ENCODE measurements at places on chromosomes 13 and 19. TPM values are rescaled to one million over a fixed set of nuclear protein-coding genes. Genes with fewer than 3 reads are reported as not detected.

The ZNF534 gene
- not detected for total RNA-seq

The OR7D2 gene
- total RNA-seq = not detected

The ZNF320 gene
- 7.7 TPM for total RNA-seq

The MEIOSIN gene
- not detected for total RNA-seq

The RASAL3 gene
- total RNA-seq = not detected

GRCh38 chr19:9848762-9849161 is 13.6 kb downstream of the PIN1 start:
- H3K27ac ChIP-seq = no peak overlapping the region
- no peaks in the 10 kb centered on the region for H3K27me3 ChIP-seq
- H3K4me3 ChIP-seq = no peak overlapping the region
- H3K4me1 ChIP-seq = peaks cover 5% of the 10 kb centered on the region
- peaks cover 13% of the 10 kb centered on the region for H3K36me3 ChIP-seq

- no peaks in the 10 kb centered on the region for H3K27me3 ChIP-seq
- H3K27ac ChIP-seq = no peak overlapping the region
- no peaks in the 10 kb centered on the region for H3K36me3 ChIP-seq
These were observed 12.9 kb downstream of the NHLRC3 start for GRCh38 chr13:39051157-39051556.

DNA sequence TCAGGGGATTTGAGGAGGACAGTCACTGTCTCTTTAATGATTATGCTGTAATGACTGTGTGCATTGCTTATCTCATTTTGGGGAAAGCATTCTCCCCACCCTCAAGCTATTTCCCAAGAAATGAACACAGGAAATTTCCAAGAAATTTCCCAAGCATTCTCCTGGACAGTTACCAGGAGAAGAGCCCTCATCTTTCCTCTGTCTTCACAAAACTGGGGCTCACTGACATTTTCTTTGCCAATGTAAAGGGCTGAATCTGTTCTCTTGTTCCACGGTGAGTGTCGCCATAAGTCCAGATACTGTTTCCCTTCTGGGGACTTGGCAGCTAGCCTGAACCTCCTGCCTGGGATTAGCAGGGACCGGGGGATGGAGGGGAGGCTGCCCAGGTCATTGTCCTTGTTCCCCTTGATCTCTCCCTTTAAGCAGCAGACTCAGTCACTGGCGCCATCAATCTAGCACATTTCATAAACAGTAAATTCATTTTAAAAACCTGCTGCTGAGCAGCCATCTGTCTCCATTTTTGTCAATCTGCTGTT is 172.8 kb downstream of the DNAJC15 start:
- no peaks in the 10 kb centered on the region for H3K4me1 ChIP-seq
- H3K4me3 ChIP-seq = no peak overlapping the region
- no peak overlapping the region for H3K27ac ChIP-seq
- H3K36me3 ChIP-seq = no peaks in the 10 kb centered on the region
- no peak for DNase-seq

DNA sequence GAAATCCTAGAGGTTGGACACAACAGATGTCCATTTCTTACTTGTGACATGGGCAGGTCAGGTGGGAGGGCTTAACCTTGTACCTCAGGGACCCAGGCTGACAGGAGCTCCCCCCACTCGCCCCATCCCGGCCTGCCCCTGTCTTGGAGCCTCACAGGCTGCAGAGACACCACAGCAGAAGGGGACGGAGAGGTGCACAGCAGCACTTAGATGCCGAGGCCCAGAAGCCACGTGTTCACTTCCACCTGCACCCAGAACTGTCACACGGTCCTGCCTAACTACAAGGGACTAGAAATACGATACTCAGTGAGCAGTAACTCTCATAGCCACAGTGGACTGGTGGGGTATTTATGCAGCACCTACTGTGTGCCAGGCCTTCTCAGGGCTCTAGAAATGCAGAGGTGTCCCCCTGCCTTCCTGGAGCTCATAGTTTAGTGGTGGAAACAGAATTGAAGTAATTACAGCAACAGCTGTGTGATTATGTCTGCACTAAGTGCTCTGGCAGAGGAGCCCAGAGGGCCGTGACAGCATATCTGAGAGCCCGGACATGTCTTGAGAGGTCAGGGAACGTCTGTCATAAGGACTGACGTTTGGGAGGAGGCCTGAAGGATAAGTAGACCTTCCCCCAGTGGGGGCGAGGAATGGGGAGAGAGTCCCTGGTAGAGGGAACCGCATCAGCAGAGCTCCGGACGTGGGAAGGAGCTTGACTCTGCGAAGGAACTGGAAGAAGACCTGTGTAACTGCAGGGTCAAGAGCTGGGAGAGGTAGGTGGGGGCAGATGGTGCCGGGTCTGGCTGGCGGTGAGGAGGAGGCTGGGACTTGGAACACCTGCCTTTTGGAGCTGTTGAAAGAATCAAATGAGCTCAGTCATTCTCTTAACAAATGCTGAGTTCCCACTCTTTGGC is 130.0 kb downstream of the SIPA1L3 start:
- no peak for DNase-seq
- peaks cover 7% of the 10 kb centered on the region for H3K4me1 ChIP-seq
- H3K4me3 ChIP-seq = no peak overlapping the region
- H3K36me3 ChIP-seq = peaks cover 2% of the 10 kb centered on the region
- no peak overlapping the region for H3K27ac ChIP-seq
- H3K27me3 ChIP-seq = no peaks in the 10 kb centered on the region

- H3K4me1 ChIP-seq = peaks cover 13% of the 10 kb centered on the region
- no peaks in the 10 kb centered on the region for H3K36me3 ChIP-seq
- DNase-seq = peak; percentile 13
- H3K27ac ChIP-seq = peak overlapping the region; percentile 31
- no peaks in the 10 kb centered on the region for H3K27me3 ChIP-seq
These were observed 233.3 kb upstream of the NBEA start for GRCh38 chr13:34708566-34709313.

DNA sequence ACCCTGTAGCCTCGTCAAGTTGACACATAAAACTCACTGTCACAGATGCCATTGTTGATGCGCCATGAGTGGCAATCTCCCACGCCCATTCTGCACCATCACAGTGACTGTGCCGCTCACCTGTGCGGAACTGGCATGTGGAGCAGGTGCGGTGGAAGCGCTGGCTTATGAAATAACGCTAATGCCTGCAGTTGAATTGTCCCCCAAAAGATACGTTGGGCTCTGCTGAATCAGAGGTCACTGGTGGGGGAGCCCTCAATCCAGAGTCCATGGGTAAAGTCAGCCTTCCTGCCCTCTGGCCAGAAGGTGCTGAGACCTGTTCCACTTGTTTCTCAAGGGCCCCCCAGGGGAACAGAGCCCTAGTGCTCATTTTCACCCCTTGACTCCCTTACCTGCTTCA is 2.9 kb upstream of the ARHGEF7 start:
- no peak for DNase-seq
- peaks cover 79% of the 10 kb centered on the region for H3K27me3 ChIP-seq
- H3K27ac ChIP-seq = no peak overlapping the region
- H3K4me3 ChIP-seq = no peak overlapping the region
- no peaks in the 10 kb centered on the region for H3K36me3 ChIP-seq
- peaks cover 3% of the 10 kb centered on the region for H3K4me1 ChIP-seq

DNA sequence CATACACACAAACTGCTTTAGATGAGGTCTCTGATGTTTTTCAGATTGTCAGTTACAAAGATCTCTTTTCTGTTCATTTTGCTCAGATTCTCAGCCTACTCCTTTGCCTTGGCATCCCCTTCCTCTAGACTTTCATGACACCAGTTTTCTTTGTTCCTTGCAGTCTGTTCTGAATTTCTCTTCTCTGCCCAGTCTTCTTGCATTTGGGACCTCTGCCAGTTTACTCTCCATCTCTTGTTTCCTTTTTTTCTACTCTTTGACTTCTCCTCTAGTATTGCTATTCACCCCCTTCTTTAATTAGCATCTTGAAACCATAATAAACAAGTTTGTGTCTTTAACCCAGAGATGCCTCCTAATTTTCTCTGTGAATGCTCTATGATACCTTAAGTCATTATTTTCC is 26.1 kb downstream of the EDNRB start:
- no peak overlapping the region for H3K4me3 ChIP-seq
- no peak overlapping the region for H3K27ac ChIP-seq
- no peak for DNase-seq
- H3K36me3 ChIP-seq = no peaks in the 10 kb centered on the region
- no peaks in the 10 kb centered on the region for H3K27me3 ChIP-seq

DNA sequence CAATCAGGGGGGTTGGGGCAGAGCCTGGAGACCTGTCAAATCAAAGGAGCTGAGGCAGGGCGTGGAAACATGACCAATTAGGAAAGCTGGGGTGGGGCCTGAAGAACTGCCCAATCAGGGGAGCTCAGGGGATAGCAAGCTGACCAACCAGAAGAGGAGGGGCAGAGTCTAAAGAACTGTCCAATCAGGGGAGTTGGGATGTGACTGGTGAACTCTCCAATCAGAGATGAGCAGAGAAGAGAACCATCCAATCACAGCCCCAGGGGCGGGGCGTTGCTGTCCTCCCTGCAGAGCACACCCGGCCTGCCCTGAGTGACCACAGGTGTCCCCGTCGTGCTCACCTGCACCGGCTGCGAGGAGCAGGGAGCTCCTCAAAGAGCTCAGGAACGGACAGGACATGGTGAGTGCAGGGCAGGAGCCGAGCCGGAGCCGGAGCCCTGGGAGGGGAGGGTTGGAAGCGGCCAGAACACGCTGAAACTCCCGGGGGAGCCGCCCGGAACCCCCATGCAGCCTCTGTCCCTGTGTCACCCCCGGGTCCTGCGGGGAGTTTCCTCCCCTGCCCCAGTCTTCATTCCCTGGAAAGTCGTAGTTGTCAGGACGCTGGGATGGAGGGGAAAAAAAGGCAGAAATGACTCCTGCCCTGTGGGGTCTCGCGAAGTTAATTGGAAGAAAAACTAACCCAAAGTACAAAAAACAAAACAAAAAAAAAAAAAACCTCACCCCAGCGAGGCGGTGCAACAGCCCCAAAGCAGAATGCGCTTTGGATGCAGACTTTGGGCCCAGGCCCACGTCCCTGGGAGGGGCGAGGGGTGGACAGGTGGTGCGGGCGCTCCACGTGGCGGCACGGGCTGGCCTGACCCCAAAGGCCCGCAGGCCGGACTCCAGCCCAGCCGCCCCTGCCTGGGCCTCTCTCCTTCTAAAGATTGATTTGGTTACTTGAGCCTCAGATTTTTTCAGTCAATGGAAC is at the start of gene ZNF556:
ZNF556 (plus strand) TSS at position 311 of the 967 bp plus-strand sequence; CDS start at position 398, 87 bp downstream.
- peak; percentile 25 for DNase-seq
- no peaks in the 10 kb centered on the region for H3K4me1 ChIP-seq
- H3K36me3 ChIP-seq = no peaks in the 10 kb centered on the region
- no peak within 1 kb of the TSS for H3K4me3 ChIP-seq

- H3K36me3 ChIP-seq = no peaks in the 10 kb centered on the region
- DNase-seq = no peak
- no peaks in the 10 kb centered on the region for H3K4me1 ChIP-seq
- H3K4me3 ChIP-seq = no peak overlapping the region
- no peaks in the 10 kb centered on the region for H3K27me3 ChIP-seq
These were observed 1.3 kb upstream of the TEKTIP1 start for GRCh38 chr19:3537438-3538240.

- H3K27ac ChIP-seq = no peak overlapping the region
- H3K36me3 ChIP-seq = no peaks in the 10 kb centered on the region
- peaks cover 7% of the 10 kb centered on the region for H3K4me1 ChIP-seq
These were observed 222.2 kb downstream of the FOXO1 start for GRCh38 chr13:40444241-40444640.

DNA sequence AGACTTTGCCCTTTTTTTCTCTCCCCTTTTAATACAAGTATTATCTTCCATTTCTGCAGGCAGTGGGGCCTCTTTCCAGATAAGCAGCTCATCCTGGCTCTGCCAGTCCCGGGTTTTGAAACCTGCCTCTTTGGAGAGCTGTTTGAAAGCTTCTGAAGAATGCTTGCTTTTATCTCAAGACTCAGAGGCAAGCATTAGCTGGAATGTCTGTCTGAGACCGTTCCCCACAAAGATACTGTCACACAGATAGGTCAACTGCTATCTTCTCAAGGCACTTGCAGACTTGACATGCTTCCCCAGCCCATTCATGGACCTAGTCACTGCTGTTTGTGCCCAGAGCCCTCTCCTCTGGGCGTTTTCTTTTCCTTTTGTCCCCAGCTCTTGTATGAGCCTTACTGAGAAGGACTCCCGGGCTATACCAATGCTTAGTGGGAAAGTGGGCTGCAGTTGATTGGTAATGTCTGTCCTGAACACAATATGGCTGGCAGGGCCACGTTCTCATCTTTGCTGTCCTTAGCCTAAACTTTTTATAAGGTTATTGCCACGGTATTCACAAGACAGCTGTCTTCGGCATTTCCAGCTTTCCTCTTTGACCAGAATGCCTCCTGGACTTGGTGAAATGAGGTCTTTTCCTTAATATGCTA is 13.4 kb downstream of the SERP2 start:
- no peaks in the 10 kb centered on the region for H3K27me3 ChIP-seq
- H3K4me3 ChIP-seq = no peak overlapping the region
- DNase-seq = no peak
- no peaks in the 10 kb centered on the region for H3K36me3 ChIP-seq

DNA sequence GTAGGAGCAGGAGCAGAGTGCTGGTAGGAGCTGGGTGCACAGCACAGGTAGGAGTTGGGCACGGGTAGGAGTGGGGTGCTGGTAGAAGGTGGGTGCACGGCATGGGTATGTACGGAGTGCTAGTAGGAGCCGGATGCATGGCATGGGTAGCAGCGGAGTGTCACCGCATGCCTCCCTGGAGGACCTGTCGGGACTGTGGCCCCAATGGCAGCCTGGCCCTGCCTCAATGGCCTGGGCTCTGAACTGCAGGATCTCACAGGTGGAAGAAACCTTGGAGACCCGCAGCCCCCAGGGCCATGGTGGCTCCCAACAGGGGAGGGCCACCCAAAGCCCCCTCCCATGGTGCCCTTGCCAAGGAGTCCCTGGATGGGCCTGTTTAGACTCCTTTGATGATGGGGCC is 1146.0 kb downstream of the UQCRFS1 start:
- no peak for DNase-seq
- H3K27ac ChIP-seq = no peak overlapping the region
- H3K27me3 ChIP-seq = no peaks in the 10 kb centered on the region

GRCh38 chr19:5002143-5002542 is 33.2 kb downstream of the KDM4B start:
- peak; percentile 96 for DNase-seq
- no peaks in the 10 kb centered on the region for H3K27me3 ChIP-seq
- H3K36me3 ChIP-seq = no peaks in the 10 kb centered on the region
- H3K27ac ChIP-seq = peak overlapping the region; percentile 78
- peaks cover 20% of the 10 kb centered on the region for H3K4me1 ChIP-seq

GRCh38 chr19:18900700-18901481 is 4.9 kb upstream of the CERS1 start:
- H3K36me3 ChIP-seq = peaks cover 7% of the 10 kb centered on the region
- DNase-seq = peak; percentile 22
- H3K4me3 ChIP-seq = no peak overlapping the region
- H3K27me3 ChIP-seq = no peaks in the 10 kb centered on the region

DNA sequence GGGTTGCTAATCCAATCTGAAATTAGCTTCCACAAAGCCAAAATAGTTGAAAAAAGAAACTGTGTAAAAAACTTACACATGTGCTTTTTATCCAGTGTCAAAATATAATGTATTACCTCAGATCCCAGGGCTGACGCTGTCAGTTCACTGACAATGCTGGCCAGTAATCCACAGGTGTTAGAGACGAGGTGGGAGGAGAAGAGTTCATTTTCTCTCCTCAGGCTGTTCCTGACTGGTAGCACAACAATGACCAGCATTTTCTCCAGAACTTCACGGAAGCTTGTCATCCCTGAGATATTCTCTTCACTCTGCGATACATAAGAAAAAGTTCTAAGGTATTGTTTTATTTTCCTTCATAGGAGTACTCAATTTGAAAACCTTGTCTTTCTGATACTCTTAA is 146.9 kb downstream of the MYCBP2 start:
- no peaks in the 10 kb centered on the region for H3K27me3 ChIP-seq
- H3K36me3 ChIP-seq = peaks cover 4% of the 10 kb centered on the region
- no peak for DNase-seq

- H3K27ac ChIP-seq = no peak overlapping the region
- H3K27me3 ChIP-seq = no peaks in the 10 kb centered on the region
- no peaks in the 10 kb centered on the region for H3K4me1 ChIP-seq
- no peaks in the 10 kb centered on the region for H3K36me3 ChIP-seq
These were observed 13.6 kb downstream of the MBNL2 start for GRCh38 chr13:97235549-97236231.
